Anterior cingulate cortex (tissue), 58 donors: ENCODE measurements at places on chromosomes 1 and 21.

GRCh38 chr1:76055987-76056386 is 18.6 kb upstream of the ST6GALNAC3 start:
- DNase-seq = no peak

DNA sequence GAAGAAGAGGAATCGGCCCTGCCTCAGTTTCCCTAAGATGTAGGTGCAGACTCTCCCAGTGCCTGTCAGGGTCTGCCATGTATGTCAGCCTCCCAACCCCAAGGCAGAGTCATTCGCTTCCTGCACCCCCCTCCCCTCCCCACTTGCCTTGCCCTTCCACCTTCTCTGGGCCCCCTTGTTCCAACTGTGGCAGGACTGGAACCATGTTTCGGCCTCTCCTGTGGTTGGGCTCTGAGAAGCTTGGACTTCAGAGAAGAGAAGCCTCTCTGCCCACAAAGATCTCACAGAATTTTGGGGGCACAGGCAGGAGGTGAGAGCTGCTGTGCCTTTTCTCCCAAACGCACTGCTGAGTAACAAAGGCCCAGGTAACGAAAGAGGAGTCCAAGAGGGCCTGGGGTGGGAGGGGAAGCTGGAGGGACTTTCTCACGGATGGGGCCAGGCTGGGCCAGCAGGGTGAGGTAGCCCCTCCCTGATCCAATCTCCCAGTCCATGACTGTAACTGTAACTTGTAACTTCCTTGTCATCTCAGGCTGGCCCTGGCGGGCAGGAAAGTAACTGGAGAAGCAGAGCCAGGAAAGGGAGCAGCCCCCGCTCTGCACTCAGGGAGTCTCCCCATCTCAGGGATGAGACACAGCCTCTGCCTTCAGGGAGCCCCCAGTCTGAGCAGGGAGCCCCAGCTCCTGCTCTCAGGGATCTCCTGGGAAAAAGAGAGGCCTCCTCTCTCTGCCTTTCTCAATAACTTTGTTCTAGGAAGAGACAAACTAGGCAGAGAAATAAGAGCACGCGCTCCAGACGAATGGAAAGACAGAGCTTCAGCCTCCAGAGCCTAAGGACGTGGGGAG is 11.3 kb downstream of the CRABP2 start:
- DNase-seq = no peak

DNA sequence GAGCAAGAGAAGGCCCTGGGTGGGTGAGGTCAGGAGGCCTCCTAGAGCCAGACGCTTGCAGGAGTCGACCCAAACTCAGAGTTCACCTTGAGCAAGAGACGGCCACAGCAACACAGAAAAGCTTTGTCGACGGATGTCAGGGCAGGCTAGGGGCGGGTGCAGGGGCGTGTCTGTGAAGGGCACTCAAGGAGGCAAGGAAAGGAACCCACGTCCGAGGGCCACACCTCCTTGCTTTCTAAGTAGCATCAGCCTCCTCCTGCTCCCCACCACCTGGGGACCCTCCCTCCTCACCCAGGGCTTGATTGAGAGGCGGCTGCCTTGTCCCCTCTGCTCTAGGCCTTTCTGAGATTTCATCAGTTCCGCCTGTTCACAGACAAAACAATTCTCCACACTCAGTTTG is 92.1 kb downstream of the OMA1 start:
- DNase-seq = no peak

DNA sequence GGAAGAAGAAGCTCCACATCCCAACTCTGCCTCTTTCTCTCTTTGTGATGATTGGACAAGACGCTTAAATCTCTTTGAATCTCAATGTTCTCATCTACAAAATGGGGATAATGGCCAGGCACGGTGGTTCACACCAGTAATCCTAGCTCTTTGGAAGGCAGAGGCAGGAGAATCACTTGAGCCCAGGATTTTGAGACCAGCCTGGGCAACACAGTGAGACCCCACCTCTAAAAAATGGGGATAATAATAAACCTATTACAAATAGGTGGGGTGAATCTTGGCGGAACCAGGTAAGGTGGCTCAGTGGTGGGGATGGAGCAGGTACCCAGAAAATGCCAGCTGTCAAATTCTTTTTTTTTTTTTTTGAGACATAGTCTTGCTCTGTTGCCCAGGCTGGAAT is 29.4 kb upstream of the ARHGEF10L start:
- no peak for DNase-seq

- no peak for DNase-seq
These were observed 27.5 kb downstream of the OVGP1 start for GRCh38 chr1:111399792-111400610.

DNA sequence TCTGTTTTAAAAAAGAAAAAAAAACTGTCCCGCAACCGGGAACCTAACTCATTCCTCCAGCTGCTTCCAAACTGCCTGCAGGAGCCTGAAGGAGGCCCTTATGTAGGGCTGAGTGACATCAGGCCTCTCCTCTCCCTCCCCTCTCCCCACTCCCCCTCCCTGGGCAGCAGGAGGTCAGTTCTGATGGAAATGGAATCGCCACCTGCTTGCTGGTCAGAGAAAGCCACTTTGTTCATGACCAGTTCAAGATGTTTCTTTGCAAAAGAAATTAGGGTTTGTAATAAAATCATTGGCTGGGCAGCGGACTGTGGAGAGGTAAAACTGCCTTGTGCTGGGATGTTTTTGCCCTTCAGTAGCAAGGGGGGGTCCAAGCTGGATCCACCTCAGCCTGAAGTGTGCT is at the start of gene MAP1LC3C:
Gene MAP1LC3C, minus strand, starts transcription at position 73 of the 400 bp plus-strand sequence. CDS start 90 bp downstream, outside the sequence.
- no peak for DNase-seq

GRCh38 chr21:41360072-41360821 is 1.6 kb upstream of the MX2 start:
- no peak for DNase-seq

DNA sequence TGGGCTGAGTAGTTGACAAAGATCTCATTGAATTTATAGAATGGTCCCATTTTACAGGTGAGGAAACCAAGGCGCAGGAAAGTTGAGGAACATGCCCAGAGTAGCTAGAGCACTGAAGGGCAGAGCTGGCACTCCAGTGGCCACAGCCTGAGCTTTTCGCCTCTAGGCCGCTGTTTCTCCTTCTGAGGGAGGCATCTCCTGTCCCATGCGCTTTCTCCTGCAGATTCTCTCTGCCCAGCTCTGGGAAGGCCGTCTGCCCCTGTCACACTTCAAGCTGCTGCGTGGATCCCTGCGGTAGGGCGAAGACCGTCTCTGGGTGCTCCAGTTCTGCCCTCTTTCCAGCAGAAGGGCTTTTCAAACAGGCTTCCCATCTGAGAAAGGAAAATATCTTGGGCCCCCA is 159.9 kb downstream of the ACTL8 start:
- DNase-seq = no peak

- DNase-seq = no peak
These were observed 56.6 kb downstream of the ATP1B1 start for GRCh38 chr1:169163059-169163458.

DNA sequence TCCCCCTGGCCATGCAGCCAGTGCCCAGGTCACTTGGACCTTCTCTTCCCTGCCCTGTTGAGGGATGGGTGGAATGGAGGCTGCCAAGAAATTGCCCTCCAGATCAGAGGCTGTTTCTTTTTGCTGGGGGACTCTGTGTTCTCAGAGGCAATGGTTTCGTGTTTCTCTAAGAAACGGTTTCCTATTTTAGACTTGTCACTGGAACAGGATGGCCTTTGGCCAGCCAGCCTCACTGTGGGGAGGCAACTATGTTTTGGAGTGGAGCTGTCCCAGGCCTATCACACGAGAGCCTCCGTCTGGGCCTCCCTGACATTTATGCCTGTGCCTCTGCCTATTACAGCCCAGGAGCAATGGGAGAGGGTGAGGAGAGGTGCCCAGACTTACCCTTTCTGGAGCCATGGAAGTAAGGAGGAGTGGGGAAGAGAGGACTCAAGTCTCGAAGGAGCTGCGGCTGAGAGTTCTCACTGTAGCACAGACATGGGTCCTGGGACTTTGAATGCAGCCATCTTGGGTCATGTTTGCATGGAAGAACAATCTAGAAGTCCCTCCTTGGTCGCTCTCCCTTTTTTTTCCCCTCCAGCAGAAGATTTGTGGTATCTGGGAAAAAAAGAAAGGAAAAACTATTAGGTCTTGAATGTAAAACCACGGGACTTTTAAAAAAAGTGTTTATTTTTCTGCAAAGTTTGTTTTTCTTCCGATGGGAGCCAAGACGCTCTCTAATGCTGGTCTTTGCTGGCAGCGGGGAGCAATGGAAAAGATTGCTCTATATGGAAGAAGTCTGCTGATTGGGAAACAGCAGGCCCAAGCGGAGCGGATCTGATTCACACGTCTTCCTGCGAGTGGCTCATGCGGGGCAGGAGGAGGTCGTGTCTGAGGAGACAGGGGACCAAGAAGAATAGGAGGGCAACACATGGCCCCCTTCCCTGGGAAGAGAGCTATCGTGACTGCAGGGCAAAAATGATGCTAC is 219.2 kb downstream of the FOXD2 start:
- DNase-seq = no peak

- DNase-seq = no peak
These were observed 2.7 kb downstream of the AK4 start for GRCh38 chr1:65150583-65151263.

DNA sequence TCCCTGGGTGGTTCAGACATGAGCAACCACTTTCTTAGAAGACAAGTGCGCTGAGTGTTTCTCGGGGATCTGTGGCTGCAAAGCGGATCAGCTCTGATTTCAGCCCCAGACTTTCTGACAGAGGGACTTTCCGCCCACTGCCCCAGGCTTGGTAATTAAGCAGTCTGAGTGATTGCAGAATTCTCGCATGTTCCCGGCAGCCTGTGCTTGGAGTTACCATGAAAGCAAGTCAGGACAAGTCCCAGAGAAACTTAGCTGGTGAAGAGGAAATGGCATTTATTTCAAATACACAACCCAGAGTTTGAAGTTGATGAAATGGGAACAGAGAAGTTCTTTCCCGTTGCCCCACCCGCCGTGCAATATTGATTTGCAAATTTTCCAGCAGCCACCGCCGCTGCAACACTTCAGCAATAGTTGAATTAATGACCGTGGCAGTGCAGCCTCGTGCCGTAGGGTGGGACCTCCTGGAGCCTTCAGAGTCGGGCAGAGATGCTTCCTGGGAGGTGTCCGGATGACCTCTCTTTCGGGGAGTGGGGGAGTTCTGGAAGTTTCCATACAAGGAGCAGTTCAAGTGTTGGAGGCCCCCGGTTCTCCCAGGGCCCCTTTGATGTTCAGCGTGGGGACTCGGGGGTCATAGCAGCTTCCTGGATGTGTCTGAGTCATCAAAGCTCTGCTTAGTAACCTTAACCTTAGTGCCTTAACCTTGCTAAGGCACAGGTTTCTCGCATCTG is 134.7 kb downstream of the KAZN start:
- no peak for DNase-seq

- DNase-seq = no peak
These were observed 206.7 kb upstream of the POU3F1 start for GRCh38 chr1:38253314-38253713.

- no peak for DNase-seq
These were observed 26.7 kb downstream of the ATG4C start for GRCh38 chr1:62810420-62811274.

DNA sequence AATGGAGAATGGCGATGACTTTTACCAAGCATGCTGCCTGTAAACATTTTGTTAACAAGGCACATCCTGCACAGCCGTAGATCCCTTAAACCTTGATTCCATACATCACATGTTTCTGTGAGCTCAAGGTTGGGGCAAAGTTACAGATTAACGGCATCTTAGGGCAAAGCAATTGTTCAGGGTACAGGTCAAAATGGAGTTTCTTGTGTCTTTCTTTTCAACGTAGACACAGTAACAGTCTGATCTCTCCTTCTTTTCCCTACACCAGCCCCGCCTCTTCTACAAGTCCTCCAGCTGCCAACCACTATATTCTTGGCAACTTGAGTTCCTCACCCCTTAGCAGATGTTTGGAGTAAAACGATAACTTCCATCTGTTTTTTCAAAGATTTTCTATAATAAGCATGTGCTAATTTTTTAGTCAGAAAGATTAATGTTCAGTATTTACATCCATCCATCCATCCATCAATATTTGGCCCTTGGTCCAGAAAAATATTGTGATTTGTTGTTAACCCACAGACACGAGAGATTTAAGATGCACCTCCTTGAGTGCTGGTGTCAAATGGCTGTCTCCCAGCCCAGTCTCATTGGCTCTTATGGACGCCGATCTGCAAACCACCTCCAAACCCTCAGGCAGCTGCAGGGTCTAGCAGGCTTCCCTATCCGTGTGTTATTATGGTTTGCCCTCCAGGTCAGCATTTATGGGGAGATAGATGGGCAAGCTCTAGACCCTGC is 3.8 kb downstream of the DNALI1 start:
- DNase-seq = no peak

DNA sequence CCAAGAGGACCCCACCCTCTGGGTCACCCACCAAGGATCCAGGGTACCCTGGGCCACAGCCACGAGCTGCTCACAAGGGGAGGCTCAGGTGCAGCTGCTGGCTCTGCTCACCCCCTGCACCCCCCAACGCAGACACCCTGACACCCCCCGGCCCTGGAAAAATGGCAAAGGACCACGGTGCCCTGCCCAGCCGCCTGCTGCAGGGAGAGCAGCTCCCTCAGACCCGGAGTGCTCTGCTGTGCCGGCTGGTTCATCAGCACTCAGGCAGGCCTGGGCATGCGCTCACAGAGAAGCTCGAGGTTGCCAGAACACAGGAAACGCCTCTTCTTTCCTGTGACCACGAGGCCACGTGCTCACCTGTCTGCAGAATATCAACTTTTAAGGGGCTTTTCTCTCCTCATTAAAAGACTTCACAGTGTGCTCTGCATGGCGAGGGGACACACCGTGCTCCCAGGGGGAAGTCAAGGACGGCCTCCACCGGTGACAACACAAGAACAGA is 4.3 kb upstream of the C1QTNF12 start:
- DNase-seq = no peak

- no peak for DNase-seq
These were observed 6.9 kb upstream of the SRP9 start for GRCh38 chr1:225770561-225771248.

- no peak for DNase-seq
These were observed 10.9 kb downstream of the UBE2J2 start for GRCh38 chr1:1262758-1263157.

DNA sequence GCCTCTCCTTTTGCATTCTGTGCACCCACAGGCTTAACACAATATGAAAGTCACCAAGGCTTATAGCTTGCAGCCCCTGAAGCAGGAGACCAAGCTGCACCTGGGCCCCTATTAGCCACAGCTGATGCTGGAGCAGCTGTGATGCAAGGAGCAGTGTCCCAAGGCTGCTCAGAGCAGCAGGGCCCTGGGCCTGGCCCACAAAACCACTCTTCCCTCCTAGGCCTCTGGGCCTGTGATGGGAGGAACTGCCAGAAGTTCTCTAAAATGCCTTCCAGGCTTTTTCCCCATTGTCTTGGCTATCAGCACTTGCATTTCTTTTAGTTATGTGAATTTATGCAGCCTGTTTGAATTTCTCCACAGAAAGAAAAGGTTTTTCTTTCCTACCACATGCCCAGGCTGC is 89.5 kb upstream of the KCTD3 start:
- DNase-seq = no peak
